ENCODE measurements at places on chromosomes 3 and 15.
A peak's percentile ranks its signal among the peaks of the same experiment; 100 is the strongest.

GRCh38 chr3:26422415-26422814 lies 200.2 kb upstream of the LRRC3B start:
- no peaks in the 10 kb centered on the region for H3K4me1 ChIP-seq
- DNase-seq, result no peak
- H3K36me3 ChIP-seq, result no peaks in the 10 kb centered on the region
- H3K27ac ChIP-seq, result no peak overlapping the region
- H3K4me3 ChIP-seq, result no peak overlapping the region

DNA sequence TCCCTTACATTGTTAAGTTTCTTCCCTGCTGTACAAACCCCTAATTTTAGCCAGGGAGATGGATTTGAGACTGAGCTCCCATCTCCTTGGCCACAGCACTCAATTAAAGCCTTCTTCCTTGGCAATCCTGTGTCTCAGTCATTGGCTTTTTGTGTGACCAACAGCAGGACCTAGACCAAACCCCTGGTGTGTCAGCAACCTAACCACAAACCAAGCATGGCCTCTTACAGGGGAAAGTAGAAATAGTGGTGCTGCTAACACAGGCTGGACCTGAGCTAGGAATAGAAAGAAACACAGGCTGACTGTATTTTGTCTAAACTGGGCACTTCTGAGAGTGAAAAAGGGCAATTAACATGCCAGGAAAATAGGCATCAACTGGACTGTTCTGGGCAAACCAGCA lies 37.9 kb downstream of the PPCDC start:
- no peaks in the 10 kb centered on the region for H3K36me3 ChIP-seq
- H3K4me3 ChIP-seq, result no peak overlapping the region
- no peaks in the 10 kb centered on the region for H3K4me1 ChIP-seq
- no peaks in the 10 kb centered on the region for H3K27me3 ChIP-seq
- no peak for DNase-seq

GRCh38 chr3:127493924-127494646 lies 96.4 kb downstream of the TPRA1 start:
- no peak for DNase-seq
- no peak overlapping the region for H3K4me3 ChIP-seq
- H3K4me1 ChIP-seq, result peaks cover 9% of the 10 kb centered on the region
- H3K27me3 ChIP-seq, result no peaks in the 10 kb centered on the region

DNA sequence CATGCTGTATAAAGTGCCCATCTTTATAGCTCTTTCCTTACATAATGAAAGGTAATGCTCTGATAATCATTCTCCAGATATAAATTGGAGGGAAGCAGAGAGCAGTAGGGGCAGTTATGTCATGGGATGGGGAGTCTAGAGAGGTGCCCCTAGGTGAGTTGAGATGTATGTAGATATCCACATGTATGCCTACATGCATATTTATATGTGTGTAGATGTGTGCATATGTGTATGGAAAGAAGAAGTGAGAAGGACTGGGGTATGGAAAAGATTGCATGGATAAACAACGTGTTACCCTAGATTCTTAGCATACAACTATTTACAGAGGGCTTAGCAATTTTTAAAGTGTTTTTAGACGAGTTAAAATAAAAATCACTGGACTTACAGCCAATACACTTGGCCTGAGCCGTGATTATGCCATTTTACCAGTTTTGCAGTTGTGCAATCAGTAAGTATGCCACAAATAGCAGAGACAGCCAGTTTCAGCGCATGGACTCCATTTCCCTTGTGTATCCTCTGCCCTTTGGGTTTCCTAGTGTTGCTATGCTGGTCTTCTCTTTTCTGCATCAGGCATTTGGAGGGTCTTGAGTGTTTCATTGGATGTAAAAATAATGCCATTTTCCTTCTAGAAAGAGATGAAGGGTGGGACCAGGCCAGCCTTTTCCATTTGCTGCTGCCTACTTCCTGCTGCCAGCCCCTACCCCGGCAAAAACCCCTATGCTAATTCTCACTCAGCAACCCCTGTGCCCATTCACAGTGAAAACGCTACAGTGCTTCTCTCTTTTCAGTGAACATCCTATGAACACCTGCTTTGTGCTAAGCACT lies 199.4 kb upstream of the NR2E3 start:
- H3K4me3 ChIP-seq, result peak overlapping the region; percentile 12
- peaks cover 34% of the 10 kb centered on the region for H3K4me1 ChIP-seq
- H3K36me3 ChIP-seq, result no peaks in the 10 kb centered on the region
